ENCODE measurements at places on chromosomes 7 and 10.
A peak's percentile ranks its signal among the peaks of the same experiment; 100 is the strongest.

DNA sequence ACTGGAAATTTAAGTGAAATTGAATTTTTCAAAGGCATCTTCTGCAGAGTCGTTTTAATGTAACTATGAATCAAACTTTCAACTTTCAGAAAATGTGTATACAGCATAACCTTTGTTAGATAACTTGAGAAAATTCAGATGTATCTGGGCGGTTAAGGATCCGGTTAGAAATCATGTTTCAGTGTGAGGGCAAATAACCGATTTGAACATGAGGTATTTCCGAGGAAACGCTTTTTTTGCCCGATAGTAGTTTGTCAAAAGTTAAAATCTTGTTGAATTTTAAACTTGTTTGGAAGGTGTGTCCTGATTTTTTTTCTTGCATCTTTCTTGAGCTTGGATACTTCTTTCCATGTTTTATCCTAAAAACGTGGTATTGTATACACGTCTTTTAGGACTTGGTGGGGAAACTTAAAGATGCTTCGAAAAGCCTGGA lies 1.3 kb upstream of the BMI1 start:
- DNase-seq: no peak

DNA sequence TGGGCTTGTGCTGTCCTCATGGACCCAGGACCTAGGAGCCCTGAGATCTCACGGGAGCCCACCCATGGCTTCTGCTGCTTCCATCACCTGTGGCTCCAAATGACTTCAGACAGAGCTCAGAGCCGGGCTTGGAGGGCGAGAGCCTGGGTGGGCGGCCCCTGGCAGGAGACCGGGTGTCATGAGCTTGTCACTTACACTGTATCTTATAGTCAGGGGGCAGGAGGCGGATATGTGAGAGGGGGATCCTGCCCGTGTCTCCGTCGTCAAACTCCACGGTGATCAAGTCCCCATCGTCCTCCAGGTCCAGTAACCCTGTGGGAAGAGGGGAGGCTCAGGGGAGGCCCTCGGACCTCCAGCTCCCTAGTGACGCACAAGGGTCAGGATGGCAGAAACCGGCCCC lies 33.0 kb downstream of the SLC29A4 start:
- no peak for DNase-seq

DNA sequence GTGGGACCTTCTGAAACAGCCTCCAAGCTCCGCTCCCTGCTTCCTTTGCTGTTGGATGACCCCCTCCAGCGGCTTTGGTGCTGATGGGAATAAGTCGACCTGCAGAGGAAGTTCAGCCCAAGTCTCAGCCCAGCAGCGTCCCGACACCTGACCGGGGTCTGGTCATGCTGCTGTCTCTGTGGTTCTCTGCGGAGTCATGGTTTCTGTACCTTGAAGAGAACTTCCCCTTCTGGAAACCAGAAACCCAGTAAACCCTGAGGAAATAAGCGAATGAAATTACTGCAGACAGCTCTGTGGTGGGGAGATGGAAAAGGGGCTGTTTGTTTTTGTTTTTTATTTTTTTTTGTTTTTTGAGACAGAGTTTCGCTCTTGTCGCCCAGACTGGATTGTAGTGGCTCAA lies 18.3 kb upstream of the ZNF12 start:
- DNase-seq: no peak

DNA sequence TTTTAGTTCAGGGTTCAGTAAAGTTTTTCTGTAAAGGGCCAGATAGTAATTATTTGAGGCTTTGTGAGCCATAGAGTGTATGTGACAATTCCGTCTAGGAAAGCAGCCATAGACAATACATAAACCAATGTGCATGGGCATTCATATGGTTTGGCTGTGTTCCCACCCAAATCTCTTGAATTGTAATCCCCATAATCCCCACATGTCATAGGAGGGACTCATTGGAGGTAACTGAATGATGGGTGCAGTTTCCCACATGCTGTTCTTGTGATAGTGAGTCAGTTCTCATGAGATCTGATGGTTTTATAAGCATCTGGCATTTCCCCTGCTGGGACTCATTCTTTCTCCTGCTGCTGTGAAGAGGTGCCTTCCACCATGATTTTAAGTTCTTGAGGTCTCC lies 29.9 kb downstream of the SEC61G start:
- no peak for DNase-seq

GRCh38 chr7:107972941-107973376 lies 30.0 kb downstream of the LAMB1 start:
- DNase-seq: no peak

DNA sequence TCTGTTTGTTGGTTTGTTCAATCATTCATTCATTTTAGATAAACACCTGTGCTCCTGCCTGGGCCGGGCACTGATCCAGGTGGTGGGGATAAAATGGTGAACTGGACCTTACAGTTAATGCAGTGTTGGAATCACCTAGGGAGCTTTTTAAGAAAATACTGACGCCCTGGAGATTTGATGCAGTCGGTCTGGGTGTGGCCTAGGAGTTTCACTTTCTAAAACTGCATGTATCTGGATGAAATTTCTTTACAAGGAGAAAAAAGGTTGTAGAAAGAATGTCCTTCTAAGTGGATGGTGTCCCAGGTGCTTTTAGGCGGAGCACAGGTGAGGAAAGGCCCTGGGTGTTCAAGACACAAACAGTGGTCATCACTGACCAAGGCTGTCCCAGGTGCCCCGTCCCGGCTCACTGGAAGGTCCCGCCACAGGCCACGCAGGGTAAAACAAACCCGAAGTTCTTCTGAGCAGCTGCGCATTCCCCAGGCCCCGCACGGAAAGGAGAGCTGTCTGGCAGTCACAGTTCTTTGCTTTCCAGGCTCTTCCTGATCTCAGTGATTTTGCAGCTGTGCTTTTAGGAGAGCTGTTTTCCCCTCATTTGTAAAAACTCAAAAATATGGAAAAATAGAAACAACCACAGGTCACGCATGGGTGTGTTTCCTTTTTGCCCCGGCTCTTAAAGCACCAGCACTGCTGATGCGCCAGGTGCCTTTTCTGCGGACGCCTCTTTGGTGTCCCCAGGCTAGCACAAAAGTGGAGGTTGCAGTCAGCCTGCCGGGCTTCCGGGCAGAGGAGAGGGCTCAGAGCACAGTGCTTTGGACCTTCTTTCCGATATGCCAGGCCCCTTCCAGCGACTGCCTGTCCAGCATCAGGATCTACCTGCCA lies 161.9 kb downstream of the GRK5 start:
- no peak for DNase-seq

DNA sequence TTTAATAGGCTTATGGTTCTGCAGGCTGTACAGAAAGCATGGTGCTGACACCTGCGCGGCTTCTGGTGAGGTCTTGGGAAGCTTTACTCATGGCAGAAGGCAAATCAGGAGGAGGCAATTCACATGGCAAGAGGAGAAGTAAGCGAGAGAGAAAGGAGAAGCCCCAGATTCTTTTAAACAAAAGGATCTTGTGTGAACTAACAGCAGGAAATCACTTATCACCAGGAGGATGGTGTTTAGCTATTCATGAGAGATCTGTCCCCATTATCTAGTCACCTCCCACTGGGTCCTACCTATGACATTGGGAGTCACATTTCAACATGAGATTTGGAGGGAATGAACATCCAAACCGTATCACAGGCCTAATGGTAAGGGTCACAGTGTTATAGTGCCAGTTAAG lies 678.0 kb upstream of the KCND2 start:
- no peak for DNase-seq

GRCh38 chr7:104963991-104964385 lies 50.0 kb upstream of the KMT2E start:
- peak; percentile 89 for DNase-seq

DNA sequence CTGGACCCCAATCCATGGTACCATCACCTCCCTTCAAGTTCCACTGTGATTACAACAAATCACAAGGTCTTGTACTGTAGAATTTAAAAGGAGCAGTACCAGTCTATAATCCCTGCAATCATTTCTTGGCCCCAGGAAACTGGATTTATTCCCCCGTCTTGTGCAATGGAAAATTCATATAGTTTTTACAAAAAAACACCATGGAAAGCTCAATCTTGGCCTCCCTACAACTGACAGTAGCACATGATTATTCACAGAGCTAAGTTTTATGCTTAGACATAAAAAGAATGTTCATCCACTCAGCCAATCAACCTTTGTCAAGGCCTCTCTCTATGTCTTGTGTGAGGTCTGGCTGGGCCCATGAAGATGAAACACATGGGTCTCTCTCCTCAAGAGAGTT lies 10.2 kb downstream of the DGKI start:
- no peak for DNase-seq

GRCh38 chr7:159197066-159197975 lies 52.7 kb upstream of the VIPR2 start:
- DNase-seq: no peak

- DNase-seq: no peak
Observed at GRCh38 chr10:37713642-37714041, 143.8 kb downstream of the ZNF248 start.

DNA sequence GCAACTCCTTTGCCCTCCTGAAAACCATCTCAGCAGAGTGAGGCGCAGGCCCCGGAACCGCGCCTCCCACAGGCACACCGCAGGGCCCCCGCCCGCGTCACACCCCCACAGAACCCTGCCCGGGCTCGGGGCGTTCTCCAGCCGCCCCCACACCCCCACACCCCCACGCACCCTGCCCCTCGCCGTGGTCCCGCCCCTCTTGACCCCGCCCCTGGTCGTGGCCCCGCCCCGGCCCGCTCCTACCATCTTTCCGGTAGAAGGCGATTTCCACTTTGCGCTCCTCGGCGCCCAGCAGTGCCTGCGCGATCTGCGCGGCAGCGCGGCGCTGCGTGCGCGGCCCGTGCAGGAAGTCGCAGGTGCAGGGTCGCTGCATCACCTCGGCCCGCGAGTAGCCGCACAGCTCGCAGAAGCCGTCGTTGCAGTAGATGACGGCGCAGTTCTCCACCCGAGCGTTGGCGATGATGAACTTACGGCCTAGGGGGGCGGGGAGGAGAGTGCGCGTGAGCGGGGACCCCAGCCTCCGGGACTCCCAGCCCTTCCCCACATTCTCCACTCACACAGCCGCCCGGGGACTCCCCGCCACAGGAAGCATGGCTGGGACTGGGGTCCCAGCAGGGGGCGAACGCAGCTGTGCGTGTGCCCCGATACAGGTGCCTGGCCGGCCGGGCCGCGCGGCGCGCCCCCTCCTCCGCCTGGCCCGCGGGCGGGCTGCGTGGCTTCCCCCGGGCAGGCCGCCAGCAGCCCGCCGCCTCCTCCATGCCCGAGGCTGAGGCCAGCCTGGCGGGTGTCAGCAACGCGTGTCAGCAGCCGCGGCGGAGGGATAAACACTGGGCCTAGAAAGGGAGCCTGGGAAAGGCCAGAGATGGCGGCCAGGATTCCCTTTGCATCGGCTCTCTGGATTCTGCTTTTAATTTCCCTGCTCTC lies 3.4 kb downstream of the KCNH2 start:
- DNase-seq: peak; percentile 50

- no peak for DNase-seq
Observed at GRCh38 chr10:32538256-32538655, 92.3 kb downstream of the CCDC7 start.

DNA sequence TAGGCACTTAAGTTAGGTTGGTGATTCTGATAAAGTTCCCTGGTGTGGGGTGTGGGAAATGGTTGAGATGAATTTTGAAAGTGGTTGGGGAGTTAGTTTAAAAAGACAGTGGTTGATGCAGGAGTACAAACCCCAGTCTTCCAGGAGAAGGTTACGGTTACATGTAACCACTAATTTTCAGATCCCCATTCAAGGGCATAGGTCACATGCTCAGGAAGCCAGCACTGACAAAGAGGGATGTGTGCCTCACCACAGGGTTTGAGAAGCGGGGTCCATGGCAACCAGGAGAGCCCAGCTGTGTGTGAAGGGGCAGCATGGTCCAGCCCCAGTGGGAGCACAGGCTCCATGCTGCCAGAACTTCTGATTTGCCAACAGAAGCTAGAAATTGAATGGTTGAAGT lies 144.2 kb downstream of the MDFIC start:
- no peak for DNase-seq

DNA sequence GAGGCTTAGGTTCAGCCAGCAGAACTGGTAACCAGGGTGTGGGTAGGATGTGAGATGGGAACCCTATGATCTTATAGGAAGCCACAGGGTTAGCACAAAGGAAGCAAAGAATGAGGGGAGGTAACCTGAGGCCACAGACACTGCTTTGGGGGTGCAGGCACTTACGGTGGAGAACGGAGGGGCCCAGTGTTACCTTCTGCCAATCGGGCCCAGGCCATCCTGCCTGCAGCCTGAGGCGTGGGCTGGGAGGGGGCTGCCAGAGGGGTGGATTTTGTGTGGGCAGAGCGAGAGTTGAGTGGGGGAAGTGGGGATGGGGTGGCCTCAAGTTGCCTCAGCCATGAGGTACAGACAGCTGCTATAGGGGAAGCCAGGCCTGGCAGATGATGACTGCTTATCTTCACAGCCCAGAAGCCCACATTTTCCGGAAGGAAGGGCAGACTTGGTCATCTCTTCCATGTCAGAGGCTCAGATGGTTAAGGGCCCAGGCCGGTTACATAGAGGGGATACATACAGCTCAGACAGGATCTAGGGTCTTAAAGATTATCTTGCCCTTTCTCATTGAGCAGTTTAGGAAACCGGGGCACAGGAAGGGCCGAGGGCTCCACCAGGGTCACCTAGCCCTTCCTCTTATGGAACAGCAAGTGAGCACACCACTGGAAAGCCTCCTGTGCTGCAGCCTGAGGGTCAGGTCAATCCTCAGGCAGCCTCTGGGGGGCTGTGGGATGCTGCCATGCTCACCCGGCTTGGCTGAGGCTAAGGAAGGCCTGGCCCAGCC lies 24.4 kb upstream of the VSIR start:
- DNase-seq: no peak

DNA sequence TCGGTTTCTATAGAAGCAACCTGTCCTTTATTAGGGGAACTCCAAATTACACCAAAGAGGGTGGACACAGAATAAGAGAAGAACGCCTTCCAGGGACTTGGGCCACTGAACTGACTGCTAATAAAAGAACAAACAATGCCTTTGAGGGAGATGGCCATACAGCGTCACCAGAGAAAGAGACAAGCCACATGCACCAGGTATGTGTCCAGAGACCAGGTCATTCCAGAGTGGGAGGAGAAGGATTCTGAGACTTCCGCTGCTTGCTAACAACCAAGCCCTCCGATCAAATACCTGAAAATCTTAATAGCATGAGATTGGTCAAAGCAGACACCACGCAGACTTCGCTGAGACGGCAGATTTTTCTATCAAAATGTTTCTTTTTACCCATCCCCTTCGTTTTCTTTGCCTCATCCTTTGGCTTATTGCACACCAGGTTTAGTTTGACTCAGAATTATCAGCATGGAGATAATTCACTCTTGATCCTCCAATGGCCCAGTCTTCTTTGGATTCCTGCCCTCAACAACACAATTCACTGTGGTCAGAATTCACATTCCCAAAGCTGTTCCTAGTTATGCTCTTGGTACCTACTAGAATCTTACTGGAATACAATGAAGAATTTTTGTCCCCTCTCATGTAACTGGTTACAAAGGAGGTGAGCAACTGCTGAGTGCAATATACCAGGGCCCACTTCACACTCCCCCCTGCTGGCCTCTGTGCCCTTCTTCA lies 87.4 kb upstream of the DDC start:
- DNase-seq: no peak

- no peak for DNase-seq
Observed at GRCh38 chr10:130816116-130816901, 495.2 kb downstream of the TCERG1L start.
